Activated effector memory CD4-positive, alpha-beta T cell treated with Interleukin-2 at 50 U/mL for 16 hours (primary cell): ENCODE measurements at places on chromosomes 2 and 18.

DNA sequence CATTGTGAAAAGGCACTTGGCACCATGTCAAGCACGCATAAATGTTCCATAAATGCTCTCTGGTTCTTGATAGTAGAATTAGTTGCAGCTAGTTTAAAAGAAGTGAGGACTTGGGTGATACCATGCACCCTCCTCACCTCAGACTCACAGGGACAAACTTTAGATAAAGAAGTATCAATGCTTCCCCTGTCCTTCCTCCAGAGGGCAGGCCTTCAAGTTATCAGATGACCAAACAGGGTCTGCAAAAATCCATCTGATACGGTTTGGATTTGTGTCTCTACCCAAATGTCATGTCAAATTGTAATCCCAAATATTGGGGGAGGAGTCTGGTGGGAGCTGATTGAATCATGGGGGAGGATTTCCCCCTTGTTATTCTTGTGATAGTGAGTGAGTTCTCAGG is 54.1 kb downstream of the C1QL2 start:
- DNase-seq, result no peak

- no peak for DNase-seq
Measured at GRCh38 chr2:39732482-39732881, 46.6 kb downstream of the THUMPD2 start.

GRCh38 chr2:101341901-101342624 is 33.6 kb upstream of the RNF149 start:
- DNase-seq, result peak; percentile 57

DNA sequence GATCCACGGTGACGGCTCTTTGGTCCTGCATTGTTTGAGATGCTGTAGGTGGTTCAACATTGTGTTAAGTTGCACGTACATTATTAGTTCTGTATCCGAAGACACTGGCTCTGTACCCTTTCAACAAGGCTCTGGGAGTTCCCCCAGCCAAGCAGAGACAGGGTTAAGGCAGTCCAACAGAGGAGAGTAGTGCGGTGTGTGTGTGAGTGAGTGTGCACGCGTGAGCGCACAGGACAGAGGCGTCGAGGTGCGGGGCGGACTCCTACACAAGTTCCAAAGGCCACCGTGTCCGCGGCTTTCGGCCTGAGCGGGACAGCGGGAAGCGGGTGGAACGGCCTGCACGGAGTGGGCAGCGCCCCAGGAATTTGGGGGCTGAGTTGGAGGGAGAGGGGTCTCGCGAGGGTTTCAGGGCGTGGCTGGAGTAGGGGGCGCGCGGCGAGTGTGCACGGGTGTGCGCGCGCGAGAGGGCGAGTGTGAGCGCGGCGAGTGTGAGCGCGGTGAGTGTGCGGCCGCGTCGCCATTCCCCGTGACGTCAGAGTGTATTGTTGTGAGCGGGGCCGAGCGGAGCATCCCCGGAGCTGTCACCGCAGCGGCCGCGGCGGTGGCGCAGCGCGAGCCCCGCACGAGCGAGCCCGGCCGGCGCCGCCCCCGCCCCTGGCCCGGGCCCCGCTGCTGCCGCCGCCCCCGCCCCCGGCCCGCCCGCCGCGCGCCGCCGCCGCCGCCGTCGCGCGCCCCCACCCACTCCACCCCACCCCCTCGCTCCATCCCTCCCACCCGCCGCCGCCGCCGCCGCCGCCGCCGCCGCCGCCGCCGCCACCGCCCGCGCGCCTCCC is at the start of gene ASXL3:
ASXL3 (plus strand) TSS at position 535 of the 833 bp plus-strand sequence. CDS start 413 bp downstream, outside the sequence.
- DNase-seq, result no peak

DNA sequence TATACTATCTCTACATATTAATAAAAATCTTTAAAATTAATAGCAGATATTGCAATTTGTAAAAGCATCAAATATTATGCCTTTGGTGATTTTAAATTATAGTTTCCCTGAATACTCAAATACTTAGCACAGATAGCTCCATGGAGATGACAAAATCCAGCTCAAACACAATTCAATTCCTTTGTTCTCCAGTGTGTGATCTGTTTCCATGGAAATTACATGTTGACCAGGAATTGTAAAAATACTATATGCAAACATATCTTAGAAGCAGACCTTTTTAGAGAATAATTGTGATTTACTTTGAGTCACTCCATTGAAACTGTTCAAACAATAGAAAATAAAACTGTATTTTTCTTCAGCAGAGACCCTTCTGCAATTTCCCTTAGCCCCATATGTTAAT is 68.3 kb downstream of the FAM161A start:
- DNase-seq, result no peak

GRCh38 chr2:231856959-231857358 is 69.2 kb downstream of the NPPC start:
- DNase-seq, result no peak

- DNase-seq, result no peak
Measured at GRCh38 chr2:206259376-206260187, 14.9 kb upstream of the ZDBF2 start.

- no peak for DNase-seq
Measured at GRCh38 chr2:1639086-1639858, 105.0 kb downstream of the PXDN start.

DNA sequence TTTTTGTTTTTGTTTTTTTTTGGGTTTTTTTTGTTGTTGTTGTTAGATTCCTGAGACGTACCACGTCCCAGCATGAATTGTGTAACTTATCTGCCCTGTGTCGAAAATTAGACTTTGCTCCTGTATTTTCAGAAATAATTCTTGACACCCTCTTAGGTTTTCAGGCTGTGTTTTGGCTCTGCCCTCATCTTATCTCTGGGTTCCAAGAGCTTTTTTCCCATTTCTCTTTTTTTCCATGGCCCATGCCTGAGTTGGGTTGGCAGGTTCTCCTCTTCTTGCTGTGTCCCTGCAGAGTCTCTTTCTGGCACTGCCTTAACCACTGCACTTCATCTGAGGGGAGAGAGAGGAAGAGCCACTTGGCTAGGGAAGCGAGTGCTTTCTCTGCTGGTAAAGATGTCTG is 42.4 kb downstream of the CTIF start:
- DNase-seq, result no peak

DNA sequence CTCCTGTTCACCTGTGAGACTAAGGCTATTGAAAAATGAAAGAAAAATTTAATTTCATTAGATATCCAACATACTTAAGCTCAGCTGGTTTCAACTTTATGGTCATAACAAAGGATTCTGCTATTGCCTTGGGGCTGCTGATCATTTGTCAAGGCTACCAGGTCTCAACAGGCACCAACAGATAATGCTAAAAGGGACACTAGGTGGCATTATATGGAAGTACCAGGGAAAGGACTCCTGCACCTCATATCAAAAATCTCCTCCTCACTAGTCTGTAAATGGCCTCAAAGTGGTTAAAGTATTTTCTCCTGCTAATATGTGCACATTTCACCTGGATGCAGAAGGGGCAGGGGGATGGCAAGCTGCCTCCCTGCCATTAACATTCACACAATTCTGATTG is 167.9 kb upstream of the REG3A start:
- no peak for DNase-seq

GRCh38 chr2:170500104-170500503 is 215.0 kb upstream of the SP5 start:
- no peak for DNase-seq

- no peak for DNase-seq
Measured at GRCh38 chr2:192604295-192604694, 409.6 kb upstream of the TMEFF2 start.

GRCh38 chr2:45115181-45115580 is 105.9 kb upstream of the SIX2 start:
- DNase-seq, result no peak
